BJ (cell line): ENCODE measurements at places on chromosomes 1 and 21.

DNA sequence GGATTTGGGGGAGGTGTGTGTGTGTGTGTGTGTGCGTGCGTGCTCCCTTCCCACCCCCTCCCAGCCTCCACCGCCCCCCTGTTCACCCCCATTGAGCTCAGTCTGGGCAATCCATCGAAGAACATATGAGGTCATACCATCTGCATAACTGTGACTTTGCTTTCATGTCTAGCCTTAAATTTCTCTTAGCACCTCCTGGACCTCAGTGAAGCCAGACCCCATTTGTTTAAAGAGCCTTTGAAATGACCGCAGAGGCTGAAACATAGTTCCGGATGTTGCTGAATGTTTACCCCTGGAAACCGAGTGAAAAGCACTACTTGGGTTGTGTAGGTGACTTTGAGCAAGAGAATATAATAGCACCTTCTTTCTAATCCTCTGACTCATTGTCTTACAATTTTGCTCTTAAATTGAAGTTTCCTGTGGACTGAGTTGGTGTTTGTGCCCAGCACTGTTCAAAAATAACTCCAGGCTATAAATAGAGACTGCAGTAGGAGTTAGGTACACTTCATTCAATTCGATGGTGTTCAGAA, 75.4 kb downstream of the UBE4B start:
- DNase-seq: peak; percentile 53

DNA sequence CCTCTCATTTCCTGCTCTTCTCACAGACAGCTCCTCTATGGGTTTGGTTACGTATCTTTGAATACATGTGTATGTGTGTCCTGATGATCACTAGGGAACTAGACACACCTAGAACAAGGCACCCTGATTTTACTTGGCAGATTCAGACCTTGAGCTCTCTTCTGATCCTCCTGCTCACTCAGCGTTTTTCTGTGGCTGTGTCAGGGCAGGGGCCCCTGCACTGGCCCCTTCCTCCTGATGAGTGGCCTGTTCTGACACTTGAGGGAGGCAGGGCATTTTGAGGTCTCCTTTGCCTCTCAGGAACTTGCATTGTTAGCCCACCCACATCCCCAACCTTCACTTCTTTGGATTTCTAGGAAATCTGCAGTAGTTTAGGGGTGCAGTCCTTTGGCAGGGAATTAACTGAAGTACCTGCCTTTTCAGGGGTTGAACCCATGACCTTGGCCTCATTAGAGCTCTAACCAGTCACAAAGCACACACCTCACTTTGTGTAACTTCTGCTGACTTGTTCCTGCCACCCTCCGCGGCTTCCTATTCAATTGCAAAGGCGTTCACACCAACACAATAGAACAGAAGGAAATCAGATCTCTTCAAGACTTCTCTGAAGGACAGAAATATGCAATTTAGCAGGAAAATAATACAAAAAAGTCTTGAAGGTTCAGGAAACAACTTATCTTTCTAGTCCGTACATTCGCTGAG, 8.8 kb downstream of the SMYD2 start:
- no peak for DNase-seq

DNA sequence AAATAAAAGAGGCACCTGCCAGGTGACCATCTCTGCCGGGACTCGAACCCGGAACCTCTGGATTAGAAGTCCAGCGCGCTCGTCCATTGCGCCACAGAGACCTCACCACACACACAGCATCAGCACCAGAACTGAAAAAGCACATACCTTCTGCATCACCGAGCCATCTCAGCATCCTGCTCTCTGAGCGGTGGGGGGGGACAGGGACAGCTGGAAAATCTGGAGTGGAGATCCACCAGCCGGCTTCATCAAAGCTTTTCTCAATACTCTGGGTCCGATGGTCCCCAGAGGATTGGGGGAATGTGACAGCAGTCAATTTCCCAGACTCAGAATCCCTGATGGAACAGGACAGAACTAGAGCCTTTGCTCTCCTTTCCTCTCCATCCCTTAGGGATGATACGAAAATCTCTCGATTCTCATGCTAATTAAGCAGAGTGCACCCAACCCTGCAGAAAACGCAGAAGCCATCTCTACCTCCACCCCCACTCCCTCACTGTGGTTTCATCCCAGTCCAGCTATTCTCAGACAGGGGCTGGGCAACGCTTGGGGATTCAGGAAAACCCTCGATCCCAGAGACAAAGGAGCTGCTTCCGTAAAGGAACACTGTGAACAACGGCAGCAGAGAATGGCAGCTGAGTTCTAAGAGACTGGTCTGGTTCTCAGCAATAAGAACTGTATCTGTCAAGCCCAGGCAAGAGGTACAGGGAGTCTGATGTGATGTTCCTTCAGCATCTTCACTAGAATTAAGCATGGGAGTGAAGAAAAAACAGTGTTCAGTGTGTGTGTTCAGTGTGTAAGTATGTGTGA, 29.6 kb upstream of the CADM3 start:
- no peak for DNase-seq

DNA sequence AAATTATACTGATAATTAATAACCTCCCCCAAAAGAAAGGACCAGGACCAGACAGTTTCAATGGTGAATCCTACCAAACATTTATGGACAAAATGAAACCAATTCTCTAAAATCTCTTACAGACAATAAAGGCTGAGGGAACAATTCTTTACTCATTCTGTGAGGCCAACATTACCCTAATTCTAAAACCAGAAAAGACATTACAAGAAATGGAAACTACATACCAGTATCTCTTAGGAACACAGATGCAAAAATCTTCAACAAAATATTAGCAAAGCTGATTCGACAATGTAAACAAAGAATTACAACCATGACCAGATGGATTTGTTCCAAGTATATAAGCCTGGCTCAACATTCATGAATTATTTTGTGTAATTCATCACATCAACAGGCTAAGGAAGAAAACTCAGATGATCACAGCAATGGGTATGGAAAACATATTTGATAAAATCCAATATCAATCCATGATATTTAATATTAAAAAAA, 8.6 kb downstream of the TMED5 start:
- no peak for DNase-seq

- no peak for DNase-seq
Observed at GRCh38 chr1:93575621-93576284, 105.9 kb downstream of the BCAR3 start.

DNA sequence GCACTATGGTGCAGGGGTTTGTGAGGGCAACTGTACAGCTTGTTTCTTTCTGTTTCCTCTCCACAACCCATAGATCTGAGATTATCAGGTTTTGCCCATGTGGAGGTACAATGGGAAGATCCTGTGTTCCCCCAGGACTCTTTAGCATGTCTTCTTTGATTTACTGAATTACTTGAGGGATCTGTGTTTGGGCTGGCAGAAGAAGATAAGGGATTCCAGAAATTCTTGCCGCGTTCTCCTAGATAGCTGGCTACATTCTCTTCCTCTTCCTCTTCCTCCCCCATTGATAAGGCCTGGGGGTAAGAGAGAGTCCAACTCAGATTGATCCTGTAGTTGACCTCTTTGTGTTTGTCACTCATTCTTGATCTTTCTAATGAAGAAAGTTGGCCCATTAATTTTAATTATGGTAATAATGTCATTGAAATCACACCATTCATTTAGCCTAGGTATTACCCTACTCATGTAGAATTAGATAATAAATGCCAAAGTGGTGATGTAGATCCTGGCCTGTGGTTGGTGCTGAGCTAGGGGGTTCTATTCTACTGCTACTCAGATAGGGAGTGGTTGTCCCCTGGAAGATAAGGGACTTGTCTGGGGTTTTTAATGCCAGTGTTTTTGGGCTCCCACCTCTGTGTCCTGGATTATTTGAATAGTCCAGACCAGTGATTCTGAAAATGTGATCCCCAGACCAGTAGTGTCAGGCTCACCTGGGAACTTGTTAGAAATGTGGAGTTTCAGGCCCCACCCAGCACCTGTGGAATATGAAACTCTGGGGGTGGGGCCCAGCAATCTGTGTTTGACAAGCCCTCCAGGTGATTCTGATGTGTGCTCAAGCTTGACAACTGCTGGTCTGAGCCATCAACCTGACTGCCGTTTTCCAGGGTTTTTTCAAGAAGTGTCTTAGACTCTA, 122.2 kb downstream of the NOS1AP start:
- DNase-seq: no peak

DNA sequence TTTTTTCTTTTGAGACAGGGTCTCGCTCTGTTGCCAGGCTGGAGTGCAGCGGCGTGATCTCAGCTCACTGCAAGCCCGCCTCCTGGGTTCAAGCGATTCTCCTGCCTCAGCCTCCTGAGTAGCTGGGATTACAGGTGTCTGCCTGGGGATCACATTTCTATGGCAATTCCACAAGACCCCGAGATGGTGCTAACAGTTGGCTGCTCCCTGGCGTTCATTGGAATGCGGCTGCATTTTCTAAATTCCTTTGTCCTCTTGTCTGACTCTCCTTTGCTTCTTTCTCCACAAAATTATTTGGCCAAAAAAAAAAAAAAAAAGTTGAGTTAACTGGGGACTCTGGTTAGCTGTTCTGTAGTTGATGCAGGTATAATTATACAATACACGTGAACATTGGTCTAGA, 176.4 kb downstream of the ETS2 start:
- DNase-seq: no peak

DNA sequence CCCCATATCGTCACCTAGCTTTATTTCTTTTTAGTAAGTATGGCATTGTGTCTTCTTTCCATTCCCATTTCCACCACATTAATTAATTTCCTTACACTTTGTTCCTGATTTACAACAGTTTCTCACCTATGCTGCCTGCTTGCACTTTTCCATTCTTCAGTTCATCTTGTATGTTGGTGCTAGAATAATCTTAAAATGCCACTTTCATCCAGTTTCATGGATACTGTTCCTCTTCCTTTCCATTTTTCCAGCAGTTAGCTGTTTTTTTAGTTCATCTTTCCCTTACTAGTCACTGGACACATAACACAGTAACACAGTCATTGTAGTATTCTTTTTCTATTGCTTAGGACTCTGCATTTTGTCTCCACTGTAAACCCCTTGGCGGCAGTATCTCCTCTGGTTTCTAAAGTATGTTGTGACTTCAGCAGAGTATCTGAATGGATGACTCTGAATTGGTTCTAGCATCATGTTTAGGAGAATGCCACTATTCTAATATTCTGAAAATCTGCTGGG, 2.1 kb downstream of the CDC7 start:
- DNase-seq: no peak

DNA sequence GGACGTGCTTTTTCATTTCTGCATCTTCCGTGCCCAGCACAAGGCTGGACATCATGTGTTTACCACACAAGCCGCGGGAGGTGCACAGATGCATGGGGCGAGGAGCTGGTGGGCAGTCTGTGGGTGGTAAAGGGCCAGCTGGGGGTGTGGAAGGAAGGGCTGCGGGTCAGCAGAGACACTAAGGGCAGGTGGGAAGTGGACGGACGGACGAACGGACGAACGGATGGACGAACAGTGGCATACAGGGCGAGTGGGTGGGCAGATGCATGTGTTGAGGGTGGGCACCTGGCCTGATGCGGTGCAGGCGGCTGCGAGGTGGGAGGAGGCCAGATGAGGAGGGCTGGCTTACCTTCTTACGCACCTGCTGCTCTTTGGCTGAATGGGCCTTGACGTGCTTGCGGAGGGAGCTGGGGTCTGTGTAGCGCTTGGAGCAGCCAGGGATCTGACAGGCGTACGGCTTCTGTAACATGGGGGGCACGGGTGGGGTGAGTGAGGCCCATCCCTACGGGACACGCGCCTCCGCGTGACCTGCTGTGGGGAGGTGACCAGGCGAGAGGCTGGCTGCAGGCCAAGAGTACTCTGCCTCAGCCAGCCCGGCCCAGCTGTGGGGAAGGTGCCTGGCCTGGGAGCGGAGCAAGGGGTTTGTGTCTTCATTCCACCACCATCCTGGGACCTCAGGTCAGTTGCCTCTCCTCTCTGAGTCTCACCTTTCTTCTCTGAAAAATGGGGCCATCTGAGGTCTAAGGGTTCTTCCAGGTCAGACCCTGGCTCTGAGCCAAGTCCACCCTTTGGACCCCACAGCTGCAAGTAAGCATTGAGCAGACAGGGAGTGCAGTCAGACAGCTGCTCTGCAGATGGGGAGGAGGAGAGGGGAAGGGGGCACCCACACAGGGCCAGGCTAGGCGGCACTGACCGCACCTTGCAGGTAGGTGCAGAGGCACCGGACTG, 65.5 kb downstream of the DMRTB1 start:
- no peak for DNase-seq

DNA sequence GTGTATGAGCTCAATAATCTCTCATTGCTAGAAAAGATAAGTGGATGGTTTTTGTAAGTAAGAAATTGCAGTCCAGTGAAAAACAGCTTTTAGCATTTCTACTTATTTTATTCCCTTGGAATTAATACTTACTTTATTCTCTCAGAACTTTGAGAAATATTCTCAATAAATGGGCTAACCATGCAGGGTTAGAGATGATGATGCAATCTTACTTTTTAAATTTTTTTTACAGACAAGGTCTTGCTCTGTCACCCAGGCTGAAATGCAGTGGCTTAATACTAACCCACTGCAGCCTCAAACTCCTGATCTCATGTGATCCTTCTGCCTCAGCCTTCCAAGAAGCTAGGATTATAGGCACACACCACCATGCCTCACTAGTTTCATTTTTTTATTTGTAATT, 440.8 kb upstream of the ZP4 start:
- DNase-seq: no peak

DNA sequence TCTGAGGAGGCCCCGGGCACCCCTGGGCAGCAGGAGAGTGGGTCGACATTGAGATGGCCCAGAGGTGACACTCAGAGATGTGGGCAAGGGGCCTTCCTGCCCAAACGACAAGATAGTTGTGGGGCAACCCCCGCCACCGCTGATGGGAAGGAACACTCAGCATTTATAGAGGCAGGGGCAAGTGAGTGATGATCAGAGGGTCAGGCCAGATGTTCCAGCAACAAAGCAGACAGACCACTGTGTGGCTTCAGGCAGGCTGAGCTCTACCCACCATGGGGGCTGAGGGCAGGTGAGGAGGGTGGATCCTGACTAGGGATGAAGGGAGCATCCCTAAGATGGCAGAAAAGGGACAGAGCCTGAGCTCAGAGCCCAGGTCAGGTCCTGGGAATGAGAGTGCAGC, 362.7 kb downstream of the PTPRU start:
- no peak for DNase-seq

GRCh38 chr1:235843461-235843961, 23.2 kb downstream of the LYST start:
- DNase-seq: no peak

DNA sequence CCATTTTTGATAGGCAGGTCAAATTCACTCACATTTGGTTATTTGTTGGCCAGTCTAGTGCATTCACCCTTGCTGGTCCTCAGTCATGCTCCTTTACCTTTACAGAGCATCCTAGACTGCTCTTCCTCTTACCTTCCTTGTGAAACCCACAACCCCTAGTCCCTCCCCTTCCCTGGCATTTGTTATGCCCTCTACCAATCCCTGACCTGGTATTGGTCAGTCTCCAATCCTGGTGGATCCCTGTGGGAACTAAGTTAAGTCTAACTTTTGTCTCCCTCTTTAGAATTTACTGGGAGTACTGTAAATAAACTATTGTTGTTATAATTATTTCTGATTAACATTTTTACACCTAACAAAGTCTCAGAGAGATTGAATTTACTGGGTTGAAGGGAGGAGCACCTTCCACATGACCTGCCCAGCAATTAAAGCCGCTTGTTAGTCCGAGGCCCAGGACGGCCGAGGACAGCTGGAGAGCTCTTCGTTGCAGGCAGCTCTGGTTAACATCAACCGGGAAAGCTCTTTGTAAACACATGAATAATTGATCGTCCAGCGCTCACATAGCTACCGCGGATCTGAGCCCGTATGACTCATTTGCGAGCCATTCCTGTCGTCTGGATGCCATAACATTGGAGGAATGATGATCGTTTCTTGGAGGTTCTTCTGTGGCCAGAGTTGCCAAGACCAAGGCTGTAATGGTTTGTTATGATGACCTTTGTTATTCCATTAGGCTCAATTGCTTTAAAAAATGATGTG, 31.9 kb downstream of the MTARC1 start:
- peak; percentile 93 for DNase-seq
